ENCODE measurements at places on chromosomes 4 and X.

DNA sequence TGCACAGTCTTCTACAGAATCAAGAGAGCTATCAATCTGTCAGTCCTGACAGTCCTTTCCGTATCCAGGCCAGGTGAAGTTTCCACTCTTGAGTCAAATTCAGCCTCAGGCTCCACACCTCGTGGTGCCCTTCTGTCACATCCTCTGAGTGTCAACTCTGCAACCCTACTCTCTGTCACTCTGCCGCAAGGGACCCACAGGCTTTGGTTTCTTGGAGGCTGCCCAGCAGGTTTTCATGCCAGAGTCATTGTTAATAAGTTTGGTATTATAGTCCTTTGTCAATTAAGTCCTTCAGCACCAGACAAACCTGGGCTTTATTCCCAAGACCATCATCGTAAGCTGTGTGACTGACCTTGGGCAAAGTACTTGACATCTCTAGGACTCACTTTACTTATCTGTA is 83.4 kb upstream of the KLHL13 start:
- no peak for DNase-seq

- no peak for DNase-seq
Measured at GRCh38 chr4:81604683-81605218, 133.0 kb upstream of the RASGEF1B start.

- DNase-seq, result no peak
Measured at GRCh38 chr4:72875545-72875944, 194.0 kb downstream of the COX18 start.

- DNase-seq, result no peak
Measured at GRCh38 chrX:153537526-153538295, 20.3 kb downstream of the ATP2B3 start.

- DNase-seq, result peak; percentile 67
Measured at GRCh38 chrX:9312922-9313867, 151.7 kb upstream of the TBL1X start.

GRCh38 chr4:28341784-28342183 is 1481.1 kb downstream of the STIM2 start:
- no peak for DNase-seq

GRCh38 chrX:137427816-137428215 is 138.1 kb upstream of the ZIC3 start:
- DNase-seq, result no peak

DNA sequence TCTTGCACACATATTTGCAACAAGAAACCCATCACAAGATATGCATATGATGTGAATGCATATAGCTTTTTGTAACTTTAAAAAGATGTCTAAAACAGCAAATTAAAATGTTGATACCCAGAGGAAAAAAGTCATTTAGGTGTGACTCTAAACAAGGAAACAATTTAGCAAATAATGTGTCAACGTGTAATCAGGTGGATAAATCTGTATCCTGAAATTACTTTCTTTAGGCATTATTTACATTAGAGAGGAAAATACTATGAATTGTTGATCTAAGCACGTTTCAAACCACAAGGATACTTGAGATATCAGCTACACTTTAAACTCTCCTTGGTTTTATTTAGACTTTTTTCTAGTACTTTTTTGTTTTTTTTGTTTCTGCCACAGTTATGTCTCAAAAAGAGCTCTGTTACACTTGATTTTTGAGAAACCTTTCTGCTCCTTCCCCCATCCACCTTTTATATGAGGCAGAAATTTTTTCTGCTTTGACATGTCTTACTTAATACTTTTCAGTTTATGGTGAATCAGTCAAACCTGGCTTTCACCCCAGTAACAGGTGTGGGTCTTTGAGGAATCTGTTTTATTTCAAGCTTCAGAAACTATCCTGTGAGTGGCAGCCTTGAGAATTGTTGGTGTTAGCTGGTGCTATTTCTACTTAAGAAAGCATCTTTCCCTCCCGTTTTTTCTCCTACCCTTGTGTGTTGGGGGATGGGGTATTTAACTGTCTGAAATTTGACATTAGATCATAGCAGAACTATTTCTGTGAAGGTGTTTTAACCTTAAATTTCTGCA is 1.9 kb downstream of the NPNT start:
- no peak for DNase-seq

DNA sequence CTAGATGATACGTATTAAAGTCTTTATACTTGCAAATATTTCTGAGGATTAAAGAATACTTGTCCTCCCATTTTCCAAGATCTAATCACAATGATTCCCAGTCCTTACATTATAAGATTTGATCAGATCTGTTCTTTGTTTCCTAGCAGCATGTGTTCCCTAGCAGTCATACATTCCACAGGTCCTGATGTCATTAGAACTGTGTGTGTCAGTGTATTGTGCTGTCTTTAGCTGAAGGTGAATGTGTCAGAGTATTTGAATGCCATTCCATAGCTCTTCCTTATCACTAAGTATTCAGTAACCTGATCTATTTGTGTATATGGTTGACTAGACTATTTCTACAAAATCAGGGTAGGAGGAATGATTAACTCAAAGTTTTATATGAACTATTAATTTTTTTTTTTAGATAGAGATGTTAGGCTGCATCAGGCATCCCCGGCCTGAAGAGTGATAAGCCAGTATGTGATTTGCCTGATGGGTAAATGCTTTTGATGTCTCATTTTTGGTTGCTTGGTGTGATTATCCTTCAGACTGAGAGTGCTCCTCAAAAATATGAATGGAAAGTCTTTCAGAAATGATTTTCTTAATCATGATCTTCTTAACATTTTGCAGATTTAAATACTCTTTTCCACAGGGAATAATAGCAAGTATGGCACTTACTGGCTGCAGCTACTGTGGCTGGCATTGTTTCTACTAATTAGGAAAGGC is 4.4 kb downstream of the ADGRL3 start:
- DNase-seq, result no peak

Data from stimulated activated CD4-positive, alpha-beta T cell treated with anti-CD3 and anti-CD28 coated beads, Interleukin-4, amount 100 ng/mL, for 4 hours (primary cell).